ENCODE measurements at places on chromosomes 3 and 15. TPM values are rescaled to one million over a fixed set of nuclear protein-coding genes. Genes with fewer than 3 reads are reported as not detected.

GRCh38 chr3:38458796-38459498 is 5.3 kb downstream of the ACVR2B start:
- peaks cover 4% of the 10 kb centered on the region for H3K4me1 ChIP-seq
- H3K4me3 ChIP-seq = no peak overlapping the region
- no peak overlapping the region for H3K27ac ChIP-seq
- no peak for DNase-seq
- H3K36me3 ChIP-seq = no peaks in the 10 kb centered on the region

GRCh38 chr3:156298938-156299337 is 178.6 kb downstream of the KCNAB1 start:
- DNase-seq = no peak
- no peak overlapping the region for H3K4me3 ChIP-seq
- H3K27ac ChIP-seq = no peak overlapping the region
- H3K27me3 ChIP-seq = no peaks in the 10 kb centered on the region
- H3K4me1 ChIP-seq = no peaks in the 10 kb centered on the region

DNA sequence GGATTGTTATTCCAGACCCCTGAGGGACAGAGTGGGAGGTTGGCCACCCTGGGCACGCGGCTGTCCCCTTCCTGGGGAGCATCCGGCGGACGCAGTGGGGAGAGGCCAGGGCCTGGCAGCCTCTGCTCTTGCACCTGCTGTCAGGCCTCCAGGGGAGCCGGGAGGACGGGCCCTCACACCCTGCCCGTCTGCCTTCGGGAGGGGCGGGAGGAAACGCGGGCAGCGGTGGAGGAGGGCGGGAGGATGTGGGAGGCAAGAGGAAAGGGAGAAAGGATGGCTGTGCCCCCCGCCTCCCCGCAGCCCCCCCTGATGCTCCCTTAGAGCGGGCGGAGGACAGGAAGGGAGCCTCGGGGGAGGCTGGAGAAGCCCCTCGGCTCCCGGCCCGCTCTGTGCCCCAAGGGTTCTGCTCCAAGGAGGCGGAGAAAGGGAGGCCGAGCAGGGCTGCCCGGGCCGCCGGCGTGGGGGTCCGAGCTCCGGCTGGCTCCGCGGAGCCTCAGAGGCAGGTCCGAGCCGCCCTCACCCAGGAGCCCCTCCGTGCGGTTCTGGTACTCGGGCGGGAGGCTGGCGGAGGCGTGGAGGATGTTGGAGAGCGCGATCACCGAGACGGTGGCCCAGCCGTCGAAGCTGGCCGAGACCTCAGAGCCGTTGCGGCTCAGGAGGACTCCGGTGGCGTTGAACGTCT is 40.9 kb downstream of the MUC20 start:
- no peak overlapping the region for H3K27ac ChIP-seq
- H3K4me1 ChIP-seq = peaks cover 6% of the 10 kb centered on the region
- H3K27me3 ChIP-seq = no peaks in the 10 kb centered on the region
- no peak overlapping the region for H3K4me3 ChIP-seq
- DNase-seq = no peak
- no peaks in the 10 kb centered on the region for H3K36me3 ChIP-seq

DNA sequence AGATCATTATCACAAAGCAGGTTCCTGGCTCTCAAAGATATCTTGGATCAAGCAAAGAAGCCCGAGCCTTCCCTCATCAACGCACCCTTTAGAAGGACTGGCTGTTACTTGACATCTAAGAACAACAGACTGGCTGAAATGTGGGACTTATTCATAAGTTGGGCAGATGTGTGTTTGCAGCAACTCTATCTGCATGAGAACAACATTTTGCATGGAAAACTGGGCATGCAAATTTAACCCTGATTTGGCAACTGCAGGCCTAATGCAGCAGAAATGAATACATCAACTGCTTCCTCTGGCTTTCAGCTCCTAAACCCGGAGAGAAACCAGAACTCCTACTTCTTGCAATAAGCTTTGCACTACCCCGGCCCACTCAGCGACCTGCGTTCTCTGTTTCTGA is 35.0 kb upstream of the FOXP1 start:
- H3K27ac ChIP-seq = no peak overlapping the region
- DNase-seq = no peak
- no peak overlapping the region for H3K4me3 ChIP-seq
- H3K4me1 ChIP-seq = no peaks in the 10 kb centered on the region

NAA80 gene
- total RNA-seq = 12.9 TPM

GRCh38 chr3:133532951-133533350 is 40.5 kb upstream of the CDV3 start:
- H3K27ac ChIP-seq = no peak overlapping the region
- no peaks in the 10 kb centered on the region for H3K36me3 ChIP-seq
- no peak for DNase-seq
- H3K27me3 ChIP-seq = no peaks in the 10 kb centered on the region

DNA sequence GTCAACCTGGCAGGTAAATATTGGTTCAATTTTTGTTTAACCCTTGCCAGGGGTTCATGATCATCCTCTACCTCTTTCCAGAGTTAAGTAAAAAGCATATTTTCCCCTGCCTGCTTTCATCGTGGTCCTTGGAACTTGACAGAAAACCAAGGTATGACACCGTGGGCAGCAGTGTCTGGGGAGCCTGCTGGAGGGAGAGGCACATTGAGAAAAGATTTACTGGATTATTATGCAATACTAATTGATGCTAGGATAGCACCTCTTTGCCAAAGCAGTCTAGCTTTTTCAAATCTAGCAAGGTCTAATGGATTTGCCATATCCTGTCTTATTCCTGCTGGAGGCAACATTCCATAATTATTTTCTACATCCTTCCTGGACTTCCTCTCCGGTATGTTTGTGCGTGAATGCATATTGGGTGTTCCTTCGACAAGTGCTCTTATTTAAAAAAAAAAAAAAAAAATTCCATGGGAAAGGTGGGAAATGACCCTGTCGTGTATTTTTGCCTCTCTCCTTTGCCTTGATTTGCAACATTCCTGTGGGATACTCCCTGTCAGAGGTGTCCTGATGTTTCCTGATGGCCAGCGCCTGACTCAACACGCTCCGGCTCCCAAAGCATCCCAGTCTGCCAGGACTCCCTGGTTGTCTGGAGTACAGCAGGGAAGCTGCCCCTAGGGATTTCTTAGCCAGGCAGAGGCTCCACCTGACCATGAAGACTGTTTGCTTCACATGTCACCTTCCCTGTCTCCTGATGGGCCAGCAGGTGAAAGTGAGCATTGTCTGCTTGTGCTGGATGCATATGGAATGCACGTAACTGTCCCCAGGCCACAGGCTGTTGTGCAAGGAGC is 6.3 kb downstream of the BHLHE40 start:
- H3K27me3 ChIP-seq = no peaks in the 10 kb centered on the region
- no peaks in the 10 kb centered on the region for H3K36me3 ChIP-seq
- DNase-seq = no peak
- no peaks in the 10 kb centered on the region for H3K4me1 ChIP-seq
- peak overlapping the region; percentile 98 for H3K27ac ChIP-seq

GRCh38 chr3:31389939-31390338 is 142.8 kb upstream of the STT3B start:
- no peak for DNase-seq
- H3K27ac ChIP-seq = no peak overlapping the region
- no peaks in the 10 kb centered on the region for H3K4me1 ChIP-seq
- H3K27me3 ChIP-seq = no peaks in the 10 kb centered on the region

DNA sequence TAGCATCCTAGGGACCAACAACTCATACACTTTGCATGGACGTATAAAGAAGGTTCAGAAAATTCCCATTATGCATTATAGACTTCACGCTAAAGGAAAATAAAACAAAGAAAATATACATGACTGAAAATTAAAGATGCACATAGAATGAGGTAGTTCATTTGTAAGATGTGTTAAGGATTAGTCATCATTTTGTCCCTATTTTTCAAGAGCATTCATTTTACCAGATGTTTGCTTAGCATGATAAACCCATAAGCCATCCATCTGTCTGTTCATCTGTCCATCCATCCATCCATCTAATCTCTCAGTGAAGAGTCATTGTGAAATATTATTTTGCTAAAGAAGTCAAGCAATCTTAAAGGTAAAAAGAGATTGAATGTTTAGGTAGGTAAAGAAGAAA is 80.3 kb downstream of the TFG start:
- no peaks in the 10 kb centered on the region for H3K4me1 ChIP-seq
- no peak for DNase-seq
- H3K36me3 ChIP-seq = no peaks in the 10 kb centered on the region
- H3K27ac ChIP-seq = no peak overlapping the region
- no peak overlapping the region for H3K4me3 ChIP-seq
- no peaks in the 10 kb centered on the region for H3K27me3 ChIP-seq

PROS1 gene
- total RNA-seq = 15.7 TPM

CADM2 gene
- total RNA-seq = 3.0 TPM

C3orf49 gene
- total RNA-seq = not detected

DNA sequence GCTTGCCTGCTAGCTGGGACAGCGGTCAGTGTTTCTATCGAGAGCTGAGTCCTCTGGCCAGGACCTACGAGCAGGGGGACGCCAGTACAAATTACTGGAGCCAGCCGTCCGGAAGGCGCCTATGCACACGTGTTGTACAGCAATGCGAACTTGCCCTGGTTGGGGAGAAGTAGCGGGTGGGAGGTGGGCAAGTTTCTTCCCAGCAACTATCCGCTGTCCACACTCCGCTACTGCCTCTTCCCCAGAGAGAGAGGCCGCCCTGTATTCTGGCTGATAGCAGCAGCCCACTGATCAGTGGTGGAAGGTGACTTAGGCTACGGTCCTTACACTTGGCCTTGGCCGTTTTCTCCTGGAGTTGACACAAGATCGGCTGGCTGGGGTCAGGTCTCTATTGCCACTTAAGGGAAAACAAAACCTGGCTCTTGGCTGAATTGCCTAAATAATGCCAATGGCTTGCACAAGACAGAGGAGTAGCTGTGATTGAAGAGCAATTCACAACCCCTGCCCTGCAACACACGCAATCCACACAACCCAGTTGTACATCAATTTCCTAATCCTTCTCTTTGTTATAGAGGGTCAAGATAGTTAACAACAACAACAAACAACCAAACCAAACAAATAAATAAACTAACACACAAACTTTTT is 12.8 kb upstream of the SHC4 start:
- H3K4me3 ChIP-seq = peak overlapping the region; percentile 56
- no peak overlapping the region for H3K27ac ChIP-seq
- no peaks in the 10 kb centered on the region for H3K4me1 ChIP-seq

DNA sequence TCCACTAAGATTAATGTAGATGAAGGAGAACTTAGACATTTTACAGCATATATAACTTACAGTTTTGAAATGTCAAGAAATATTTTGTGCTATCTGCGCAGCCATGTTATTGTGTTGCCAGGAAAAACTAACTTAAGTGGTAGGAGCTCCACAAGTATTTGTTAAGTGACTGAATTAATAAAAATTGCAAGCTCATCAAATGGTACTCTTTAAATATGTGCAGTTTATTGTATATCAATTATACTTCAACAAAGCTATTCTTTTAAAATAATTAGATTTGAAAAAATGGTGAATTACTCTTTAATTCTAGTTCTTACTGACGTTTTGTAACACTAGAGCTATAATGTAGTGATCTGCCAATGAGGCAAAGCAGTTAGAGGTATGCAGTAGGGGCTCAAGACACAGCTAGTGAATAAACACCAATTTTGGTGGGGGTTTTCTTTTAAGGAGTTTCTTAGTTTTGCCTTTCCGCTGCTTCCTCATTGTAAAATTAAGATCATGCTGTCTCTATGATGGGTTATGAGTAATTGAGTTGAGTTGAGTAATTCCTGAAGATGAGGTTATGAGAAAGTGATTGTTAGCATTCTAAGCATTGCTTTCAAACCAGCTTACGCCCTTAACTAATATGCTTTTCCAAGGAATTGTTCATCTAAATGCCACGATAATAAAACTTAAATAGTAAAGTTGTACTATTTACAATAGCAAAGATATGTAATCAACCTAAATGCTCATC is 10.9 kb upstream of the LXN start:
- H3K4me1 ChIP-seq = no peaks in the 10 kb centered on the region
- DNase-seq = no peak
- no peak overlapping the region for H3K27ac ChIP-seq
- no peaks in the 10 kb centered on the region for H3K36me3 ChIP-seq
- no peaks in the 10 kb centered on the region for H3K27me3 ChIP-seq

- H3K36me3 ChIP-seq = no peaks in the 10 kb centered on the region
- DNase-seq = no peak
- H3K4me1 ChIP-seq = no peaks in the 10 kb centered on the region
- H3K27me3 ChIP-seq = no peaks in the 10 kb centered on the region
- no peak overlapping the region for H3K27ac ChIP-seq
These were observed 263.8 kb downstream of the XXYLT1 start for GRCh38 chr3:195007151-195007550.

PATL2 gene
- total RNA-seq = 11.0 TPM

CKMT1A gene
- total RNA-seq = 102 TPM

DNA sequence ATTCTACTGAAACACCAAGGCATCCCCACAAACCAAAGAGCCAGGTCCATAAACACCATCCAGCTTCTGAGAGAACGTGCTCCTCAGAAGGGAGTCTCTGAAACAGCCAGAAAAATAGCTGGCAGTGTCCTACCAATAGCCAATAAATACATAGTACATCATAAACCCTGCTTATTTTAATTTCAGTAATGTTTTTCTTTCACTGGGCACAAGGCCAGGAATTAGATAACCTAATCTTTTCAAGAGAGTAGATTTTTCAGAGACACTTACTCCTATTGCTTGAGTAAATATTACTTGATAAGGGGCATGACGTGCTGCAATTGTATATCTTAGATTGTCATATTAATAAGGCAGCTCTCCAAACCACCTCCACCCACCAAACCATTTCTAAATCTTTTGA is 22.7 kb downstream of the GADL1 start:
- no peak overlapping the region for H3K4me3 ChIP-seq
- H3K27me3 ChIP-seq = no peaks in the 10 kb centered on the region
- H3K36me3 ChIP-seq = no peaks in the 10 kb centered on the region
- DNase-seq = no peak
- no peaks in the 10 kb centered on the region for H3K4me1 ChIP-seq

DNA sequence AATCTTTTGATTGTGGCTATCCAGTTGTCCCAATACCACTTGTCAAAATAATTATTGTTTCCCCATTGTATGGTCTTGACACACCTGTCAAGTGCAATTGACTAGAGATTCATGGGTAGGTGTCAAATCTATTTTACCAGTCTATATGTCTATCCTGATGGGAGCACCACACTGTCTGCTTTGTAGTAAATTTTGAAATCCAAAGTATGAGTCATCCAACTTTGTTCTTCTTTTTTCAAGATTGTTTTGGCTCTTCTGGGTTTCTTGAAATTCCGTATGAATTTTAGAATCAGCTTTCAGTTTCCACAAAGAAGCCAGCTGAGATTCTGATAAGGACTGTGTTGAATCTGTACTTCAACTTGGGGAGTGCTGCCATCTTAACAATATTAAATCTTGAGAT is 71.9 kb downstream of the CSNK1G1 start:
- no peak overlapping the region for H3K4me3 ChIP-seq
- no peaks in the 10 kb centered on the region for H3K4me1 ChIP-seq
- no peak for DNase-seq
- no peak overlapping the region for H3K27ac ChIP-seq
